SHP77 treated with DMSO at 0.1 percent for 48 hours (cell line): ENCODE measurements at places on chromosomes 12 and 14.

- no peak for DNase-seq
Measured at GRCh38 chr12:10341892-10342509, 34.3 kb downstream of the KLRD1 start.

- no peak for DNase-seq
Measured at GRCh38 chr12:2640709-2641108, 154.1 kb upstream of the FKBP4 start.

DNA sequence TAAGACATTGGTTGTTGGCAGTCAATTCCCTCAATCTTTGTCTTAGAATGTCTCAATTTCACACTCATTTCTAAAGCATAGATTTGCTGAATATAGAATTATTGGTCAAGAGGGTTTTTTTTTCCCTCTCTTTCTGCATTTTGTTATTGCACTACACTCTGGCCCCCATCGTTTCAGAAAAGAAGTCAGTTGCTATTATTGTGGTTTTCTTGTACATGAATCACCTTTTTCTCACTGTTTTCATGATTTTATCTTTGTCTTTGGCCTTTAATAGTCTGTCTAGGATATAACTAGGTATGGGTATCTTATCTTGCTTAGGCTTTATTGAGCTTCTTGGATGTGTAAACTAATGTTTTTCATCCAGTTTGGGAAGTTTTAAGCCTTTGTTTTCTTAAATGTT lies 194.3 kb upstream of the DAAM1 start:
- no peak for DNase-seq

DNA sequence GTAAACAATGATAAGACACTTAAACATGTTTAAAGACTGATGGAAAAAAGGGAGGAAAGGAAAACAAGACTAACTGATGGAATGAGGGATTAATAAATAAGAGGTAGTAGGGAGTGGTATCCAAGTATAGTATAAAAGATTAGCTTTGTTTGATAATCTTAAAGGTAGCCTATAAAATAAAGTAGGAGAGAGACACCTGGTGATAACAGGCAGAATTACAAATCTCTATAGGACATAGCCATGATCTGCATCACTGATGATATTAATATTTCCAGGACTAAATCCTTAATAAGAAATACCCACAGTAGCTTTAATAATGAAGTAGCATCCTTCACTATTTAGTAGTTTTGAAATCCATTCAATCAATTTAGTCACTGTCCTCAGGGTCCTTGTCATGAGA lies 30.4 kb downstream of the DLGAP5 start:
- no peak for DNase-seq

GRCh38 chr14:70788898-70789297 lies 20.4 kb downstream of the MAP3K9 start:
- no peak for DNase-seq

DNA sequence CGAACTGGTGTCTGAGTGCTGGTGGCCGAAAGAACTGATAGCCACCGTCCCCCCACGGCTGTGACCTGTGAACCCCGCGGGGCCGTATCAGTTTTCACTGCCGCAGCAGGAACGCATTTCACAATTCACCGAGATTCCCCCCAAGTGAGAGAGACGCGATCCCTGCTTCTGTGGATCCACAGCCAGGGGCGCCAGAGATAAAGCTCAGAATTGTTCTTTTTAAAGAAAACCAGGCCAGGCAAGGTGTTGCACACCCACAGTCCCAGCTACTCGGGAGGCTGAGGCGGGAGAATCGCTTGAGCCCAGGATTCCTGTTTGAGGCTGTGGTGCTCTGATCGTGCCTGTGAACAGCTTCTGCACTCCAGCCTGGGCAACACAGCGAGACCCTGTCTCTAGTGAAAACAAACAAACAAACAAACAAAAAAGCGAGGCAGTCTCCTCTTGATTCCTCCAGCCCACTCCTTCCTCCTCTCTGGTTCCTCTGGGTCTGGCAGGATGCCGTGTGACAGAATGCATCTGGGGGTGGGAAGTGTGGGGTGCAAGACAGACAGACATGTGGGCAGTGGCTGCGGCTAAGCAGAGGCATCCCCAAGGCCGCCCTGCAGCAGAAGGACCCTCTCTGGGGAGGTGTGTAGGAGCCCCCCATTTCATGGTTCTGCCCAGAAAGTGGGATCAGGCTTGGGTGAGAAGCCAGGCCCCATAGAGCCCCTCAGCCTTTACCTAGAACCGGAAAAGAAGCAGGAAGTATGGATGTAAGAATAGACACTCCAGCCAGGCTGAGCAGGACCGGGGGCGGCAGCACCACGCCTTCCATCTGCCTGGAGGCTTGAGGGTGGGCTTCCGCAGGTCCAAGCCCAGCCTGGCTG lies 39.2 kb upstream of the PPP1R13B start:
- no peak for DNase-seq

DNA sequence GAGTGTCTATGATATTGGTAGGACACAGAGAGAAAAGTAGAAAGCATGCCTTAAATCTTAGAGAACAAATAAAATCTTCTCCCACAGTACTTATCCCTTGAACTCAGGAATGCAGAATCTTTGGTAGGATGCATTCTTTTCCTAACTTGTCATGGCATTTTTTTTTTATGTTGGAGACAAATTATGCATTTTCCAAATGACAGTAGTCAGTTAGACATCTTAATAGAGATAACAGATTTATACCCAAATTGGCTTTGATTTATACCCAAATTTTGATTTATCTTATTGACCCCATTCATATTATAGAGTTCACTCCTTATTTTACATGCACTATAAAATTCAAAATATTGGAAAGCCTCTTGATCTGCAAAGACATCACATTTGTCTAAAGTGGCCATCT lies 132.9 kb downstream of the CNTN1 start:
- no peak for DNase-seq

- no peak for DNase-seq
Measured at GRCh38 chr14:59754256-59754655, 116.3 kb downstream of the RTN1 start.

DNA sequence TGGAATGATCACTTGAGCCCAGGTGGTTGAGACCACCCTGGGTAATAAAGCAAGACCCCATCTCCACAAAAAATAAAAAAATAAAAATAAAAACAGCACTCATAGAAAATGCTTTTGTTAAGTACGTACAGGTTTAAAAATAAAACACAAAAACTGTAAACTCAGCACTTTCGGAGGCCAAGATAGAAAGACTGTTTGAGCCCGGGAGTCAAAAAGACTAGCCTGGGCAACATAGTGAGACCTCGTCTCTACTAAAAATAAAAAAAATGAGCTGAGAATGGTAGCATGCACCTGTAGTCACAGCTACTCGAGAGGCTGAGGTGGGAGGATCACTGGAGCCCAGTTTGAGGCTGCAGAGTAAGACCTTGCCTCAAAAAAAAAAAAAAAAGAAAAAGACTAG lies 7.5 kb downstream of the ATP6V1D start:
- no peak for DNase-seq

DNA sequence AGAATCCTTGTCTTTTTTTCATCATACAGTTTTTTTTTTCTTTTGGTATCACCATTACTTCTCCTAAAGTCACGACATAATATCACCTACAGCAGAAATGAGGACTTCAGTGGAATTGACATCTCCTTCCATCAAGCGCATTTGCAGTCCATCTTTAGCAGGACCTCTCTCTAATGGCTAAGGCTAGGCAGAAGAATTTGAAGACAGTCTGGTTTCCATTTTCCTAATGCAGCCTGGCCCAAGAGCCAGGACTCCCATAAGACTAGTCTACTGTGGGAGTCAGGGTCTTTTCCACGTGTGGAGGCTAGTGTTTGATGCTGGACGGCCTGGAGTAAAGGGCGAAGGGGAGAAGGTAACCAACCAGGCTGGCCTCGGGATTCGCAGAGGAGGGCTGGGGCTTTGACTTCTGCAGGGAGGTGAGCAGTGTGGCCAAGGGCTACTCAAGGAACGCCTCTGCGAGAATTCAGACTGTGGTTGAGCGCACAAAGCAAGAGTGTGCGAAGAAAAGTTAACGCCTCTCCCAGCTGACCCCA lies 769 bp upstream of the ZNF740 start:
- DNase-seq: no peak

- no peak for DNase-seq
Measured at GRCh38 chr12:55831447-55831815, 2.0 kb upstream of the DNAJC14 start.

DNA sequence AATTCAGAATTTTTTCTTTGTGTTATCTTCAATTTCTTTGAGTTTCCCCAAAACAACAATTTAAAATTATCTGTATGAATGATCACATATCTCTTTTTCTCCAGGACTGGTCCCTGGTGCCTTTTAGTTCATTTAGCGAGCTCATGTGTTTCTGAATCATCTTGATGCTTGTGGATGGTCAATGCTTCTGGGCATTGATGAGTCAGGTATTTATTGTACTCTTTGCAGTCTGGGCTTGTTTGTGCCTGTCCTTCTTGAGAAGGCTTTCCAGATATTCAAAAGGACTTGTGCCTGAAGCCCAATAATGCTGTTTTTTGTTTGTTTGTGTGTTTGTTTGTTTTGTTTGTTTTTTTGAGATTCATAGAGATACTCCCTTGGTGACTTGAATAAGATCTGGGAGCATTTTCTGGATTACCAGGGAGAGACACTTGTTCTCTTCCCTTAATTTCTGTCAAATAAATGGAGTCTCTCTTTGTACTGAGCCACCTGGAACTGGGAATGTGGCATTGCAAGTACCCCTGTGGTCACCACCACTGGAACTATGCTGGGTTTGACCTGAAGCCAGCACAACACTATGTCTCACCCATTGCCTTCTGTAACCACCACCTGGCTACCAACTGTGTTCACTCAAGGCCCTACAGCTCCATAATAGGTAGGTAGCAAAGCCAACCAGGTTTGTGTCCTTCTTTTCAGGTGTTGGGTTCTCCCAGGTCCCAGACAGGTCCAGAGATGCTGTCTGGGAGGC lies 56.3 kb downstream of the SLC6A15 start:
- no peak for DNase-seq

DNA sequence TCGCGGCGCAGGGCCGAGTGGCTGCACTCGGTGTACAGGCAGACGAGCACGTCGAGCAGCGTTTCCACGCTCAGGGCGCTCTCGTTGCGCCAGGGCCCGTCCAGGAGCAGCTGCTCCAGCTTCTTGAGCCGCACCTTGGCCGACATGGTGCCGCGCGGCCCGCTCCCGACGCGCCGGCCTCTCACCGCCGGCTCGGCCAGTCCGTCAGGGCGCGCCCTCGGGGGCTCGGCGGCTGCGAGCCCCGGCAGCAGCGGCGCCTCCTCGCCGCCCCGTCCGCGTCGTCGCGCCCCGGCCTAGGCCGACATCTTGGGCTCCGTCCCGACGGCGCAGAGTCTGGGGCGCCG lies 349 bp downstream of the CDC42BPB start:
- DNase-seq: no peak

GRCh38 chr14:101882141-101882935 lies 82.0 kb upstream of the DYNC1H1 start:
- DNase-seq: no peak

DNA sequence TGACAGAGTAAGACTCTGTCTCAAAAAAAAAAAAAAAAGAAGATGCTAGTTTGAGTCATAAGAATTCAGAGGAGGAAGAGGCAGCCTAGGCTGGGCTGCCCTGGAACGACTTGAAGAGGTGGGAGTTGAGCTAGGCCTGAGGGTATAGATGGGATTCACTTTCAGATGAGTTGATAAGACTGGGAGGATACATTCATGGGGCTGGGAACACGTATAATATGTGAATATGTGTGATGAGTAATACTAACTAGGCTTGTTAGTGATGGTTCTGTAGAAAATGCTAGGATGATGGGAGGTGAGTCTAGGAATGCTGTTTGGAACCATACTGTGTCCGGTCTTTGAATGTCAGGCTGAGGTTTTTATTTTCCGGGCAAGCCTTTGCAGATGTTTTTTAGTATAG lies 9.0 kb downstream of the PLEKHA5 start:
- DNase-seq: no peak

GRCh38 chr12:111120578-111120977 lies 200.2 kb upstream of the MYL2 start:
- DNase-seq: no peak

DNA sequence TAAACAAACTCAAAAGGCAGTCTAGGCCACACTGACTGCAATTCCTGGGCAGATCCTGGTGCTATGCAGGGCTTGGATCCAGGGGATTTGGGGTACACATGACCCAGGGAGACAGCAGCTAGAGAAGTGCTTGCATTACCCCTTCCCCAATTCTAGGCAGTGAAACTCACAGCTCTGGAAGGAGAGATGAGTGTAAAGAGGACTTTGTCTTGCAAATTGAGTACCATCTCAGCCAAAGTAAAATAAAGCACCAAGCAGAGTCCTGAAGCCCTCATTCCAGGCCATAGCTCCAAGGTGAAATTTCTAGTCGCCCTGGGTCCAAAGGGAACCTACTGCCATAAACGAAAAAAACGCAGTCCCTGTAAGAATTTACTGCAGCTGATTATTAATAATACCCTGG lies 644.9 kb upstream of the FLRT2 start:
- DNase-seq: no peak

DNA sequence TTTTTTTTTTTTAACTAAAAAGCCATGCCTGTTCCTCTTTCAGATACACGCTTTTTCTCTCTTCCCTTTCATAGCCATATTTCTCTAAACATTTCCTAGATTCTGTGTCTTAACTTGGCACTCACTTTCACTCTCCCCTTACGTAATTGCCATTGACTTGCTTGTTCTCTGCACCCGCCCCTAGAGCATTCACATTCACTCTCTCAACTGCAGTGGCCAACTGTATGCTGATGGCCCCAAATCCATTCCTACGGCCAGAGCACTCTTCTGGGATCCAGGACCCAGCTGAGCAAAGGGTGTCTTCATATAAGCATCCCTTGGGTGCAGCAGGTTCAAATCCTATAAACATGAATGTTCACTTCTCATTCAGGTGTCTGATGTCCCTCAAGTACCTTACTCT lies 59.5 kb downstream of the CKB start:
- DNase-seq: no peak

DNA sequence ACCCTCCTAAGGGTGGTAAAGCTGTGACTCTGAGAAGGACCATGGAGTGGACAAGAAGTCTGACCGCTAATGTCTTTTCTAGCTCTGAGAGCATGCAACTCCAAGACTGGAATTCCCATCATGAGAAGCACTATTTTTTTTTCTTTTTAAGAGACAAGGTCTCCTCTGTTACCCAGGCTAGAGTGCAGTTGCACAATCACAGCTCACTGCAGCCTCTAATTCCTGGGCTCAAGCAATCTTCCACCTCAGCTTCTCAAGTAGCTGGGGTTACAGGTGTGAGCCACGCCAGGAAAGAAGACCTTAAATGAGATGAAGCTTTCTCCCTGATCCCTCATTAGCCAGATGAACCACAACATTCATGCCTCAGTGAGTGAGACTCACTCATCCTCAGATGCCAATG lies 19.2 kb downstream of the VDR start:
- no peak for DNase-seq
